ENCODE measurements at places on chromosomes 12 and 14.

DNA sequence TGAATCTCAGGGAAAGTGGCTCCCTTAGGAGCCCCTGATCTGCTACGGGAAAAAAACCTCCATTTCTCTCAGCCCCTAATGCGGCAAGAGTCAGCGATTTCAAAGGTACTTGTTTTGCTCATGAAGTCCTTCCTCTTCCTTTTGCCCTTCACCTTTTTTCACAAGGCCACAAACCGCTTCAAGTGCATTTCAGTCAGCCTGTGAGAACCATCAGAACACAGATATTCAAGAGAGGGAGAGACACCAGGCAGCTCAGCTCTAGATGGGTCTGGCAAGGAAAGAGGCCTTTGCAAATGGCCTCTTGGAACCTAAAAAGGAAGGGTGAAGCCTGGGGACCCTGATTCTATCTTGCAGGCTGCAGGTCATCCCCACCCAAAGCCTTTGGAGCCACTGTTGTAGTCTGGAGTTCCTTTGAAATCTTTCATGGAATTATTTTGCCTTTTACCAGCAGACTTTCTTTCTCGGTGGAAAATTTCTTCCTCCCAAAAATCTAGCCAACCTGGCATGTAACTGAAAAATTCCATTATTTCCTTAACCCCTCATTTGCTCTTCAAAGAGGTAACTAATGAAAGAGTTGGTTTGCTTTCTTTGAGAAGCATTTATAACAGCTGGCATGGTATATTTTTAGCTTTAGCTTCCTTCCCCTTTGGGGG lies 145.0 kb downstream of the SAMD4A start:
- DNase-seq = no peak

- no peak for DNase-seq
These were observed 24.6 kb upstream of the BATF start for GRCh38 chr14:75497701-75498100.

DNA sequence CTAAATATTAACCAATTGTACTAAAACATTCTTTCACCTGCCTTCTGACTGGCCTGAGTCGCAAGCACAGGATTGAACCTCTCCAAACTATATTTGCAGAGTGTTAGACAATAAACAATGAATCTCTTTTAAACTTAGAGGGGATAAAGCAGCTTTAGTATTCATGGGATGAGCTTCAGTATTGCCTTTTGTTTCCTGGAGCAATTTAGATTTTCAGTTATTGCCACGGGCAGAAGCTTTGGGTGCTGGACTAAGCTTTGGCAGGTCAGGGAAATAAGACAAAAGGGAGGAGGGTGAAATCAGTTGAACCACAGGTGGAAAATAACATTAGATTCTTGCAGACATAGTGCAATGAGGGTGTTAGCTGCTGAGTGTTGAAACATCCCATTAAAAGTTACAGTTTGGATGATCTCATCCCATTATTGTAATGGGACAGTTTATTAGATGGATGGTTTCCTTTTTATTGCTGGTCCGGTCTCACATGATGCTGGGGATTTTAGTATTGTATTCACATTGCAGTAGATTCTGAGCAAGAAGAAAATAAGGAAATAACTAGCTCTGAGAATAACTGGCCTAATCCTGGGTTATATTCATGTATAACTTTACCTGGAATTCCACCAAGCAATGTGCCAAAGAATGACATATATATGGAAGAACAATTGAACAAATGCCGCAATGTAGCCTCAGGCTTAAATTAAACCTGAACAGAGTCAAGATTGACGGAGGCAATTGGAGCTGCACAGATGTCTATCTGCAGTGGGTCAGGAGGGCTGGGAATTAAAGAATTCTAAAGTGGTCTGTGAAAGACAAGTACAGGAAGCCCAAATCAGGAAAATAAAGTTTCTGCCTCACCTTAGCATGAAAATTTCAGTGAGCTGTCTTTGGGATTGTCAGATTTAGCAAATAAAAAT lies 1092.8 kb upstream of the SEL1L start:
- DNase-seq = no peak

DNA sequence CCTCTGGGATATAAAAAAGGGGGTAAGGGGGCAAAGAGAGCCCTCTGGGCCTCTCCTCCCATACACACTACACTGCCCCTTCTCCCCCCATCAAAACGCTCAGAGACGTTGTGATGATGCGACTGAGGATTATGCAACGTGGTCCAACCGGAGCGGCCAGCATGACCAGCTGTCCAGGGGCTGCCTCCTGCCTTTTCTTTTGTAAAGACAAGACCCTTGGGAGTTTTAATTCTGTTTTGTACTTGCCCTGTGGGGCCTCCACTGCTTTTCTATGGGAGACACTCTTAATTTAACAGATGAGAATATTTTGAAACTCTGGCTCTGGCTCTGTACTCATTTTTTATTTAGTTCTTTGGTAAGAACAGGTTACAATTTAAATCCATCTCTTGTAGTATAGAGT lies 7.2 kb downstream of the MBD6 start:
- DNase-seq = no peak

DNA sequence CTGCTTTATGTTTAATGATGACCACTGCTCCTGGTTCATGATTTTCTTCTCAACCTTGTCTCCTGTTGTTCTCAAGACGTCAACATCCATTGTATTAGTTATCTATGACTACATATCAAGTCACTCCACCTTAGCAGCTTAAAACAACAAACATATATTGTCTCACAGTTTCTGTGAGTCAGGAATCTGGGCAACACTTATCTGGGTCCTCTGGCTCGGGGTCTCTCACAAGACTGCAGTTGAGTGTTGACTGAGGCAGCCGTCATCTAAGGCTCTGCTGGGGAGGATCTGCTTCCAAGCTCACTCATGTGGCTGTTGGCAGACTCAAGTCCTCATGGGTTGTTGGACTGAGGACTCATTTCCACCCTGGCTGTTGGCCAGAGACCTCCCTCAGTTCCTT lies 27.3 kb upstream of the FRS2 start:
- no peak for DNase-seq

- no peak for DNase-seq
These were observed 164.9 kb upstream of the SLC38A2 start for GRCh38 chr12:46537387-46537955.

DNA sequence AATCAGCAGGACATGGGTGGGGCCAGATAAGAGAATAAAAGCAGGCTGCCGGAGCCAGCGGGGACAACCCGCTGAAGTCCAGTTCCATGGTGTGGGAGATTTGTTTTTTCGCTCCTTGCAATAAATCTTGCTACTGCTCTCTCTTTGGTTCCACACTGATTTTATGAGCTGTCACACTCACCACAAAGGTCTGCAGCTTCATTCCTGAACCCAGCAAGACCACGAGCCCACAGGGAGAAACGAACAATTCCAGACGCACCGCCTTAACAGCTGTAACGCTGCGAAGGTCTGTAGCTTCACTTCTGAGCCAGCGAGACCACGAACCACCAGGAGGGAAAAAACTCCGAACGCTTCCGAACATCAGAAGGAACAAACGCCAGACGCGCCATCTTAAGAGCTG lies 2.8 kb upstream of the CNIH1 start:
- DNase-seq = no peak

DNA sequence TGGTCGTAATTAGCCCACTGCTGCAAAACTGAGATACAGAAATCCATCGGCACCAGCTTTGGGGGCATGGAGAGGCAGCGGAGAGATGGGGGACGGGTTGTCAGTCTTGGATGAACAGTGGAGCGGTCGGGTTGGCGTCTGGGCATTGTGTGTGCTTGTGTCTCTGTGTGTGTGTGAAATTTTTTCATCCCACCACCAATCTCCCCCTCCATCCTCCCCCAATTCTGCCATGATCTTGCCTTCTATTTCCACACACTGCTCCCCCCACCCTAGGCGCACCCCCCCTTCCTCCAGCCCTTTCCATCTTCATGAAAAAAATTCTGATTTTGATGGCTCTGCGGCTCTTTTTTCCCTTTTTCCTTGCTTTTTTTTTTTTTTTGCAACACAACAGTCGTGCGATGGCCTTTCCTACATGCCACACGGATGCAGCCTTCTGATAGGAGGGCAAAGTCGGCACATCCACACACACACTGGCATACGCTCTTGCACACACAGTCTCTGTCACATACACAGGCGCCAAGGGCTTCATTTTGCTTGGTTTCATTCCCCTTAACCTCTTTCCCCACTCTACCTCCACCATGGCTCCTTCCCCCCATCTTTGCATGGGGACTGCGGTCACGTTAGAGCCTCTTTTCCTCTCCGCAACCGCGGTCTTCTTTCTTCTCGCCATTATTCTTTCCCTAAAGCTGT lies 3.3 kb downstream of the NRXN3 start:
- no peak for DNase-seq

DNA sequence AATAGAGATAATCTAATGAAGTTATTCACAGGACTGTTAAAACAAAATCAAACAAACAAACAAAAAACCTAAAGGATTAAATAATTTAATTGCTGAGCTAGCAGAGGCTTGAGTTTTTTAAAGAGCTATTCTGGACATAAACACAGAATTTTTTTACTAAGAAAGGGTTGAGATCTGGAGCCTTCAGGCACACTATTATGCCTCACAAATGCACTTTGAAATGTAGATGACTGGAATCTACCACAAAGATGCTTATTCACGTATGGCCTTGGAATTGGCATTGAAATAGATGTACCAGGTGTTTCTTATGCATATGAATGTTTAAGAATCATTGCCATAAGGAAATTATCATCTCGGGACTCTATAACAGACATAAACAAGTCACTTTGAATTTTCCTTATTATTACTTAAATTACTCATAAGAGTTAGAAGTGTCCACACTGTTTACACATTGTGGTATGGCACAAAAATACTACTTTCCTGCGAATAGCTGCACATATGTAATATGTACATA lies 21.6 kb downstream of the PUS7L start:
- no peak for DNase-seq

GRCh38 chr14:53055003-53055402 lies 98.1 kb downstream of the DDHD1 start:
- DNase-seq = no peak

- DNase-seq = no peak
These were observed 261.0 kb upstream of the LRIG3 start for GRCh38 chr12:59181196-59181777.

Data from stimulated activated CD4-positive, alpha-beta T cell treated with anti-CD3 and anti-CD28 coated beads, Interleukin-12 subunit alpha, Interleukin-12 subunit beta, amount 100 ng/mL, for 24 hours (primary cell).